ENCODE measurements at places on chromosomes 1 and 21. TPM values are rescaled to one million over a fixed set of nuclear protein-coding genes. Genes with fewer than 3 reads are reported as not detected.

TNFSF4 gene
- total RNA-seq: 1.7 TPM

CCDC17 gene
- 5.8 TPM for total RNA-seq

PRELP gene
- total RNA-seq: 0.14 TPM

DEPDC1 gene
- total RNA-seq: 10.3 TPM

DNA sequence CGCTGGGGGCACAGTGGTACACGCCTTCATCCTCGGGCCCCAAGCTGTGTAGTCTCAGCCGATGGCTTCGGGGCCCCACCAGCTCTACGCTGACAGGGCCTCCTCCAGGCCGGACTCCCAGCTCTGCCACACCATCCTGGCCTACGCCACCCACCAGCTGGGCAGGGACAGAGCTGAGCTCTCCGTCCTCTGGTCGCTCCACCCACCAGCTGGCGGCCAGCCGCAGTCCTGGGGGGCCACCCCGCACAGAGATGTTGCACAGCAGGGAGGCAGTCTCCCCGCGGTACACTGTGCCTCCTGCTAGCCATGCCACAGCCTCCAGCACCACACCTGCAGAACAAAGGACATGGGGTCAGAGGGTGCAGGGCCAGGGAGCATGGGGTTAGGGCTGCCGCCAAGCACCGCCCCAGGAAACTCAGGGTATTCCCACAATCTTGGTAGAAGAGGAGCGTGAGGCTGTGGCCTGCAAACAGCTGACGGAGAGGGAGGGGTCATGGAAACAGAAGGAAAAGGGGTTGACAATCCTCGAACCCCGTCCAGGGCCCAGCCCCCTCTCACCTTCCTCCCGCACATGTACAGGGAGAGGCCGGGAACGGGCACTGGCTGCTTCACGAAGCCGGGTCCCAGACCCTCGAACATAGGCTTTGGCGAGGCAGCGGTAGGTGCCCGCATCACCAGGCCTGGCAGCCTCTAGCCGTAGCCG, 5.9 kb downstream of the IGSF8 start:
- H3K36me3 ChIP-seq: peaks cover 6% of the 10 kb centered on the region
- H3K27me3 ChIP-seq: no peaks in the 10 kb centered on the region
- no peak for DNase-seq
- no peak overlapping the region for H3K27ac ChIP-seq

DNA sequence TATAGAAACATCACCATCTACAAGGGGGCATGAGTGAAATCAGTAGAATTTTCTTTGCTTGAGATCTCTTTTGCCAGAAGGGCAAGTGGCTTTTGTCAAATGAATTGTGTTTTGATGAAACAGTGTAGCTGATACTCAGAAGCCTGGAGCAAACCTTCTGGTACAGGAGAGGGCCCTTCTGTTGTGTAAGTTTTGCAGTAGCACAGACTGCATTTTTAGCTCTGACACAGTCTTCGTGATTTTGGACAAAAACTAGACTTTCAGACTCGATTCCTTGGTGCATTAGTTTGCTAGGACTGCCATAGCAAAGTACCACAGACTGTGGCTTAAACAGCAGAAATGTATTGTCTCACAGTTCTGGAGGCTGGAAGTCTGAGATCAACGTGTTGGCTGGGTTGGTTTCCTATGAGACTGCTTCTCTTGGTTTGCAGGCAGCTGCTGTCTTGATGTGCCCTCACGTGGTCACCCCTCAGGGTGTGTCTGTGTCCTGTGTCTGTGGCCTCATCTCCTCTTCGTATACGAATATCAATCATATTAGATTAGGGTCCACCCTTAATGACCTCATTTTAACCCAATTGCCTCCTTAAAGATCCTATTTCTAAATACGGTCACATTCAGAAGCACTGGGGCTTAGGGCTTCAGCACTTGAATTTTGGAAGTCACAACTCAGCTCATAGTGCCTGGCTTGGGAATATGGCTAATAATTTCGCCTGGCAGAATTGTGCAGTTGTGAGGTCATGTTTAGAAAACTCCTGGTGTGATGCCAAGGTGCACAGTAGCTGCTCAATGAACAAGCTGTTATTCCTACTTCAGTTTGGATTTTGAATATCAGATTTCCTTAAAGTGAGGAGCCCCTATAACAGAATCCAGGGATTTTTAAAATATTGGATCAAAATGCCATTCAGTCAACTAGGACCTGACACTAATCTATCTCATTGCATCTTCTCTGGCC, 21.2 kb upstream of the DISC1 start:
- no peak for DNase-seq
- no peak overlapping the region for H3K4me3 ChIP-seq
- H3K4me1 ChIP-seq: peaks cover 5% of the 10 kb centered on the region
- no peak overlapping the region for H3K27ac ChIP-seq
- peaks cover 27% of the 10 kb centered on the region for H3K27me3 ChIP-seq
